Stimulated activated naive CD4-positive, alpha-beta T cell treated with Interleukin-2 at 50 U/mL for 16 hours (primary cell): ENCODE measurements at places on chromosomes 3 and 15.
A peak's percentile ranks its signal among the peaks of the same experiment; 100 is the strongest.

- no peak for DNase-seq
Observed at GRCh38 chr3:9345041-9345440, 17.8 kb upstream of the THUMPD3 start.

GRCh38 chr3:142213298-142213697 is 12.1 kb downstream of the GK5 start:
- DNase-seq: no peak

GRCh38 chr3:175356899-175357324 is 497.8 kb downstream of the NAALADL2 start:
- no peak for DNase-seq

GRCh38 chr15:56228854-56229253 is 14.8 kb downstream of the RFX7 start:
- no peak for DNase-seq

DNA sequence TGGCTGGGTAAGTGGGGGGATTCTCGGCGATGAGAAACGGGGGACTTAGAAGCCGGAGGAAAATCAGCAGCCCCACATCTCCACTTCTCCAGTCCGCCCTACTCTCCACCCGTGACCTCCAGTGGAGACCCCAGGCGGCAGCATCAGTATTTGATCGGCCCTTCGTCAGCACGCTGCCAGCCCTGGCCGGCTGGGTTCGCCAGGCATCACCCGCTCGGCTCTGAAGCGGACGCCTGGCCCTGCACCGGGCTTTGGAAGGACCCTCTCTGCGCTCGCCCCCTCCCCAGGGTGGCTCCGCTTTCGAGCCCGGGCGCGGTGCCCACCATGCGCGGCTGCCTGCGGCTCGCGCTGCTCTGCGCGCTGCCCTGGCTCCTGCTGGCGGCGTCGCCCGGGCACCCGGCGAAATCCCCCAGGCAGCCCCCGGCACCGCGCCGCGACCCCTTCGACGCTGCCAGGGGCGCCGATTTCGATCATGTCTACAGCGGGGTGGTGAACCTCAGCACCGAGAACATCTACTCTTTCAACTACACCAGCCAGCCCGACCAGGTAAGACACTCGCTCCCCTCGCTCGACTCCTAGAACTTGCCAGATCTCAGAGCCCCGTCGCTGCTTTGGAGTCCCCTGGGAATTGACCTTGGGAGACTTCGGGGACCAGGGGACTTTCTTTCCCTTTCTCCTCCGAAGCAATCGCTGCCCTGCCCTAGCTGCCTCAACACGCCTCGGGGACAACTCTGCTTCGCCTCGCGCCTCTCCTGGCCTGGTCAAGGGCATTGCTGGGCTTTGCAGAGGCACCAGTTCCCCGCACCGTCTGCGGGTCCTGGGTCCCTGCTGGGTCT is 561 bp downstream of the SIDT1 start:
- DNase-seq: peak; percentile 53

GRCh38 chr3:52783211-52783555 is 5.8 kb downstream of the ITIH1 start:
- no peak for DNase-seq
